Ovary (tissue), 10 donors: ENCODE measurements at places on chromosomes 4 and X. TPM values are rescaled to one million over a fixed set of nuclear protein-coding genes. Genes with fewer than 3 reads are reported as not detected.

- DNase-seq: no peak
These were observed 118.4 kb downstream of the CPZ start for GRCh38 chr4:8710946-8711345.

DNA sequence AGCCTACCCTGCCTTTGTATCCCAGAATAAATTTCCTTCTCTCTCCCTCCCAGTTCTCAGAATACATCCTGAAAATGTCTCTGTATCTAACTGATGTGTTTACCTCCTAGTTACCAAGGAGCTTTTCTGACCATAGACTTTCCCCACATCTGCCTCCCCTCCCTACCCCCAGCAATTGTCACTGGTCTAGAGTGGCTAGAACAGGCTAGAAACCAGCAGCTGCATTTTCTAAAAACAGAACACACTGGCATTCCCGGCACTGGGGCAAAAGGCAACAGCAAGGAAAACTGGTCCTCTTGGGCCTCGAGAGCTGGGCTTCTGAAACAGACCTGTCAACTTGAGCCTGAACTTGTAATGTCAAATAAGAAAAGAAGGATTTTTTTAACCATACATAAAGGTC is 16.4 kb downstream of the TASL start:
- DNase-seq: no peak

- no peak for DNase-seq
These were observed 181.0 kb downstream of the AASDH start for GRCh38 chr4:56206258-56206657.

DNA sequence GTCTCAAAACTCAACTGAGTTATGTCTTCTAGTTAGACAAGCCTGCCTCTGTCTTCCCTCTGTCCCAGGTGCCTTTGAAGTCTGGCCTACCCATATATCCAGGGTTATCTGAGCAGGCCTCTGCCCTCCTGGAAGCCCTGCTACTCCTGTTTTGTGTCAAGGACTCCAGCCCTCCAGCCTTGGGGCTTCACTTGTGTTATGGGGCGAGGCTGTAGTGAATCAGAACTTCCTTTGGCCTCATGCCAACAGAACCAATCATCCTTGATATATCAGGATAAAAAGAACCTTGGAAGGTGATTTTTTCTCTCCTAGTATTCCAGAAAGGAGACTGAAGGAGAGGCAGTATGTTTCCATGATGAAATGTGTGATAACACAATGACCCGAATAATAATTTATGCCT is 8.9 kb upstream of the ADGRG4 start:
- no peak for DNase-seq

GRCh38 chrX:112513154-112513553 is 166.6 kb downstream of the LHFPL1 start:
- DNase-seq: no peak

DNA sequence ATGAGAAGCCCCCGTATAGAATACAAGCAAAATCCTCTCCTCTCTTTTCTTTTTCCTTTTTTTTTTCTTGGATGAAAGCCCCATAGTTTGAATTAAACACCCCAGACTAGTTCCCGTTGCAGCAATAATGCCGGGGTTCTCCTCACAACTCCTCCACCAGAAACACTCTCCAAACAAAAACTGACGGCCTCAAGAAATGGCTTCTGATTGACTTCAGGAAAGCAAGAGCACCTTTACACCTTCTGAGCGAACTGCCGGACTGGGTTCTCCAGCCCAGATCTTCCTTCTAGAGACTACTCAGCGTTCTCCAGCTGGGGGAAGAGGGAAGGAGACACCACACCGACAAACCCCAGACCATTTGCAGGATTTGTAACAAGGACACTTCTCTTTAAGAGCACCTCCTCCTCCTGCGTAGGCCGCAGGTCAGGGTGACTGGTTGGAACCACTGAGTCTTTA is 4.0 kb downstream of the HAND2 start:
- DNase-seq: no peak

GRCh38 chr4:101264993-101265815 is 82.1 kb downstream of the PPP3CA start:
- DNase-seq: no peak

DNA sequence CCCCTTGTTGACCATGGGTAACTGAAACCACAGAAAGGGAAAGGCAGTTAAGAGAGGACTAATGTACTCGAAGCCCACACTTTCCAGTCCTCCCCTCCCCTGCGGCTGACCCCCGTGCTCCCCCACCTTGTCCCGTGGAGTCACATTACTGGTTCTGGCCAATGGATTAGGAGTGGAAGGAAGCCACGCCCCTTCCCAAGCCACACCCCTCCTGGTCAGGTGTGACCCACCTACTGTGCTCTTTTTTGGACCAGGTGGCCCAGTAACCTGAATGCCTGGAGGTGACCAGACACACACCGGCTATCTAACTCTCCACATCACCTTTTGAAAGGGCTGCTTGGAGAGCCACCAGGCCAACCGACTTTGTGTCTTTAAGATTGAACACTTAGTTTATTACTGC is 109.3 kb upstream of the MSX1 start:
- DNase-seq: no peak

DNA sequence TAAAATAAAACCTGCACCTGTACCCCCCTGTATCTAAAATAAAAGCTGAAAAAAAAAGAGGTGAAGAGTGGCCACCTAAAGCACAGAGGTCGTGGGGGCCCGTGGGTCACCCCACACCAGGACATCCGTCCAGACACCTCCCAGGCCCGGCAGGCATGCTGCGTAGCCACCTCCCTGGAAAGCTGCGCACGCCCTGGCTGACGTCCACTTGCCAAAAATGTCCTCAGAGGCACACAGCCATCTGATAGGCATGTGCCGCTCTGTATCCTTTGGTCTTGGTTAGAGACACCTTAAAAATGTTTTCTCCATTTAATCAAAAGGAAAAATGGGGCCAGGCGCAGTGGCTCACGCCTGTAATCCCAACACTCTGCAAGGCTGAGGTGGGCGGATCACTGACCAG is 17.7 kb downstream of the FAM53A start:
- no peak for DNase-seq

- DNase-seq: no peak
These were observed 5.5 kb downstream of the PPP2R2C start for GRCh38 chr4:6466756-6467381.

DNA sequence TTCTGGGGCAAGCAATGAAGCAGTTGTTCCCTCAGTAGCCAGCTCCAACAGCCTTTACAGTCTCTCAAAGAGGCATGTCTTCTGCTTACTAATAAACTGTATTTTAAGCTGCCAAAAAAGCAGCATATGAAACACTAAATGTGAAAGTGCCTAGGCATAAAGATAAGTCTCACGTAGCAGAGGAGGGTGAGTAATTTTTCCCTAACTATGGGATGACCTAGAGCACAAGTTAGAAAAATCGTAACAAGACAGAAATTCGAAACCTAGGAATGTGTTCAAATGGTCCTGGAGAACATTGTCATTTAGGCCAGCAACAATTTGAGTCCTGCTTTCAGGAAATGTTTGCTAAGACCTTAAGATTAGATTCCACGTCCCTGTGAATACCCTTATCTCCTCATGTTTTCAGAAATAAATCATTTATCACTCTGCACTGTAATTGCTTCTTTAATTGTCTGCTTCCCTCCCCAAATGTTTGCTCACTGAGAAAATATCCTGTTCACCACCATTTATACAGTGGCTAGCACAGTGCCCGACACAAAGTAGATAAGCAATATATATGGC is 222.2 kb downstream of the KCNIP4 start:
- DNase-seq: no peak

GRCh38 chr4:134390319-134390718 is 188.7 kb upstream of the PABPC4L start:
- no peak for DNase-seq

DNA sequence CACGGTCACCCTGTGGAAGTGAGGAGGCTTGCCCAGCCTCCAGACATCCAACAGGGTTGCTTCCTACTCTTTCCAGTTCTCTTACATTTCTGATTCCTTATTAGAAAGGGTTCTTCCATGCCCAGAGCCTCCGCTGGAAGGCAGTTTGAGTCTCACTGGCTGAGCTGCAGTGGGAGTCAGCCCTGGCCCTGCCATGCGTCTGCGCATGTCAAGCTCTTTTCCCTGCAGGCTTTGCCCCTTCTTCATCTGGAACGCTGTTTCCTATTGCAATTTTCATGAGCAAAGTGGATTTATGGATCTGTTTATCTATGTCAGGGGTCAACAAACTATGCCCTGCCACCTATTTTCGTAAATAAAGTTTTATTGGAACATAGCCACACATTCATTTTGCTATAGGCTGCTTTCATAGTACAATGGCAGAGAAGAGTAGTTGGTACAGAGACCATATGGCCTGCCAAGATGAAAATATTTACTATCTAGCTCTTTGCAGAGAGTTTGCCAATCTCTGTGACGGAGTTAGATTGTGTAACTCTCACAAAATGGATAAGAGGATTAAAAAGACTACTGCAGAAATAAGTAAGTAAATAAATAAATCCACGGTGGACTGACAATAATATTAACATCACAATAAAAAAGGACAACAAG is 3.9 kb upstream of the CHRNA9 start:
- no peak for DNase-seq

DNA sequence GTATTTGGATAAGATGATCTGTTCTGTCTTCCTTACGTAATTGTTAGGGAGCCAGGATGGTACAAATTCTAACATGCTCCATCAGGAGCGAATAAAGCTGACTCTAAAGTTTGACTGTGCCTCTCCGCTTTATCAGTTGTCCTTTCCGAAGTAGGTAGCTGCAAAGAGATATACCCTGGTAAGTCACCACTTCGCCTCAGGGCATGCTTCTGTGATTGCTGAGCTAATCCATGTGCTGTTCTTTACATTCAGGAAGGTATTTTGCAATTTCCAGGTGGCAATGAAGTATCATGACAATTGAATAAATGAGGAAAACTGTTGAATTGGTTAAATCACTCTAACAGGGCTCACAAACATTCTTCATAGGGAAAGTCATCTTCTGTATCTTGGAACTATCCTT is 38.9 kb downstream of the KIT start:
- DNase-seq: no peak

DNA sequence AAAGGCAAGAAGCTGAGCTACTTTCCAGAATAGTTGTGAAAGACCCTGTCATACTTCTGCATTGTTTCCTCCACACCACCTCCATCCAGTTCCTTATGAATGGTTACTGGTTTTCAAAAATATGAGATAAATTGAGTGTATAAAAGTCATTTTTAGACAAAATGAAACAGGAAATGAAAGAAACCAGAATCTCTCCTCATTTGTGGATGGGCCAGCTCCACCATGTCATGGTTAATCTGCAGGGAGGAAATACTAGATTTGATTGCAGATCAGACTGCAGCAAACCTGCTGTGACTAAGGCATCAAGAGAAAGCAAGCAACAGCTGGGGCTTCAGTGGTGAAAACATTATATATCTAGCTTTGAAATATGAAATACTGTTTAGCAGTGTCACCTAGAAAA is 23.8 kb downstream of the F9 start:
- no peak for DNase-seq

DNA sequence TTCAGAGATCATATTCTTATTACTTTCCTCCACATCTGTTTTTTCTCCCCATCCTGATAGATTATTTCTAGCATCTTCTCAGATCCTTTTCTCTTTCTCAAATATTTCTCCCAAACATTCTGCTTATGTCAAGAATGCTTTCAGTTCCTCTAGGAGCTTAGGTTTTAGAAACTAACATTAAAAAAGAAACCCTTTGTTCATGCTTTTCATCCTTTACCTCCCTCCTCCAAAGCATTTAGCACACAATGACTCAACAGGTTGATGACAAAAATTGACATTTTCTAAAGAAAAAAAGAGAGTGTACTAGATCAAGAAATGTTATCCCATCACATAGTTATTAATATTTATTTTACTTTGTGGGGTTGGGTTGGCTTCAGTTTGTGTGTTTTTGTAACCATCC is 16.5 kb upstream of the ALB start:
- DNase-seq: no peak

- DNase-seq: no peak
These were observed 224.0 kb downstream of the APBB2 start for GRCh38 chr4:40990236-40990898.

- no peak for DNase-seq
These were observed 7.2 kb upstream of the FAM9C start for GRCh38 chrX:13051529-13052172.

- peak; percentile 73 for DNase-seq
These were observed at the start of gene NHS for GRCh38 chrX:17374619-17375366. Gene NHS (plus strand): TSS chrX:17375200. CDS start chrX:17375758, 558 bp downstream.

- no peak for DNase-seq
These were observed 58.7 kb downstream of the RASGEF1B start for GRCh38 chr4:81412946-81413495.

GRCh38 chr4:162075726-162076125 is 88.1 kb downstream of the FSTL5 start:
- DNase-seq: no peak

DNA sequence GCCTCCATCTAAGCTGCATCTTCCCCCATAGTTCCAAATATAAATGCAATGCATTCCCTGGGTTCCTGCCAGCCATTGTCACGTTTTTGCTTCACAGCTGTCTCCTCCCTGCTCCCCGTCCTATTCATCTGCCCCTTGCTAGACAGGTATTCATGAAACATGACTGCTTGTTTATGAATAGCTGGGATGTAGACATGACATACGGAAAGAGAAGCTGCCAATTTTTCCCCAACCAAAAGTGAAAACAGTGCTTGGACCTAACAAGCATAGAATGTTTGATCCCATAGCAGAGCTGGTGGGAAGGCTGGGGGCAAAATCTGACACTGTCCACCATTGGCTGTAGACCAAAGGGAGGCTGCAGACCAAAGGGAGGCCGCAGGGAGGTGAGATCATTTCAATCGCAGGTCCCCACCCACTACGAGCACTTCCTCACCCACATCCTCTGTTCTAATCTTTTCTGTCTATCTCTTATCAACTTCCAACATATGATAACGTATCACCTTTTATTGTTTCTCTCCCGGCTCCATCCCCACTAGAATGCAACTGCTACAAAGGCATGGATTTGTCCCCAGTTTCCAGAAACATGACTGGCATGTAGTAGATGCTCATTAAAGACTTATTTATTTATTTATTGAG is 8.5 kb upstream of the GYG2 start:
- no peak for DNase-seq

- DNase-seq: no peak
These were observed 1180.9 kb upstream of the ADGRL3 start for GRCh38 chr4:60019180-60019579.

DNA sequence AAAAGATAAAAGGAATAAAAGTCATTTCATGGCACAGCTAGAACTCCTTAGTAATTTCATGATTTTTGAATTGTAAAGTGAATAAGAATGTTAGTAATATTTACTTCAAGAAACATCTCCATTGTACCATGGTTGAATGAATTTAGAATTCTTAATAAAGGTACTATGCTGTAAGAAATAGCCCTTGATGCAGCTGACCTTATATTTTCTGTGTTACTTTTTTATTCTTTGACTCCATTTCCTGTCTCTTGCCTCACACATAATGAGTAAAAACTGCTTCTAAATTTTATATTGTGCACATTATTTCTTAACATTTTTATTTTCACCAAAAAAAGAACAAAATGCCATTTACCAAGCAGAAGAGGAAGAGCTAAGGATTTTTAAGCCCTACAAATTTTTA is 81.9 kb upstream of the PDHA2 start:
- no peak for DNase-seq

- no peak for DNase-seq
These were observed 13.8 kb downstream of the SLC25A5 start for GRCh38 chrX:119482041-119482440.

GRCh38 chr4:101294597-101294996 is 52.7 kb downstream of the PPP3CA start:
- DNase-seq: no peak

- DNase-seq: no peak
These were observed 129.1 kb upstream of the AFF2 start for GRCh38 chrX:148371291-148371690.

Gene RTL5
- 15.4 TPM for total RNA-seq

Gene NDNF
- 55.6 TPM for total RNA-seq

Gene TDO2
- total RNA-seq: 0.62 TPM

Gene SLC38A5
- 13.6 TPM for total RNA-seq

Gene ALB
- 55.0 TPM for total RNA-seq

Gene EDA2R
- total RNA-seq: 8.4 TPM

Gene CT45A7
- not detected for total RNA-seq
